ENCODE measurements at places on chromosomes 13 and 19. TPM values are rescaled to one million over a fixed set of nuclear protein-coding genes. Genes with fewer than 3 reads are reported as not detected.

The ZNF468 gene
- 16.0 TPM for total RNA-seq

The NLRP11 gene
- not detected for total RNA-seq

DNA sequence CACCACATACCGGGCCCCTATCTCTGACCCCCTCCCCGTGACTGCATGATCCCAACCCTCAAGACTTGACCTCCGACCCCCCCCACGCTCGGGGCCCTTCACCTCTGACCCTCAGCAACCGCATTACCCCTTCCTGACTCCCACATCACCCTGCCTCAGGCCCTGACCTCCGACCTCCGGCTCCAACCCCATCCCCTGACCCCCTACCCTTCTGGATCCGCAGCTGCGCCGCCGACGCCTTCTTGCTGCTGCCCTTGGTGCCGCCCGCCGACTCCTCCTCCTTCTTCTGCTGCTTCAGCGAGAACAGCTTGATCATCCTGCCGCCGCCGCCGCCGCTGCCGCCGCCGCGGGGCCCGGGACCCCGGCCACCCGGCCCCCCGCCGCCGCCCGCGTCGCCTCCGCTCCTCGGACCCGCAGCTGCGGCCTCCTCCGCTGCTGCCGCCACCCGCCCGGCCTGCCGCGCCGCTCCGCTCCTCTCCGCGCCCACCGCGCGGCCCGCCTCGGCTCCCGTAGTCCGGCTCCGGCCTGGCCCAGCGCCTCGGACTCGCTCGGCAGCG is at the start of gene UBE2M:
UBE2M (minus strand) TSS at position 546 of the 557 bp plus-strand sequence; CDS start at position 316, 230 bp downstream.
- no peak for DNase-seq

GRCh38 chr19:15439821-15440641 is 9.7 kb downstream of the WIZ start:
- no peak for DNase-seq
